Endothelial cell of umbilical vein (primary cell): ENCODE measurements at places on chromosomes 13 and 19. TPM values are rescaled to one million over a fixed set of nuclear protein-coding genes. Genes with fewer than 3 reads are reported as not detected.

Gene PROZ
- total RNA-seq: not detected in 2 replicates

Gene IFNL1
- total RNA-seq: not detected in 2 replicates

Gene CEACAM8
- not detected in 2 replicates for total RNA-seq

DNA sequence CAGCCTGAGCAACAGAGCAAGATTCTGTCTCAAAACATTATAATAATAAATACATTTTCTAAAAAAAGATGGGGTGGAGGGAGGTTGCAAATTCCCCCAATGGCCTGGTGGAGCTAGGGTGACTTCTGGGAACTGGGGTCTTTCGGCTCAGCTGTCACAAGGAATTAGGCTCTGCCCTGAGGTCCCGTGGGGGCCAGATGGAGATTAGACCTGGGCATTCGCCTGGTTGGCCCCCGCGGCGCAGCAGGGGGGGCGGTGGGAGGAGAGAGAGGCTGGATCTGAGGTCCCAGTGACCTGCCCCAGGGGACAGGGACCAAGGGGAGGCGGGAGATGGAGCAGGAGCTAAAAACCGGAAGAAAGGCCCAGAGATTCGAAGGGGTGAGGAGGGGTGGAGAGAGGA lies 14.8 kb downstream of the FUT6 start:
- H3K27me3 ChIP-seq: peaks cover 3% of the 10 kb centered on the region
- DNase-seq: no peak
- H3K4me3 ChIP-seq: no peak overlapping the region
- peaks cover 7% of the 10 kb centered on the region for H3K4me1 ChIP-seq

DNA sequence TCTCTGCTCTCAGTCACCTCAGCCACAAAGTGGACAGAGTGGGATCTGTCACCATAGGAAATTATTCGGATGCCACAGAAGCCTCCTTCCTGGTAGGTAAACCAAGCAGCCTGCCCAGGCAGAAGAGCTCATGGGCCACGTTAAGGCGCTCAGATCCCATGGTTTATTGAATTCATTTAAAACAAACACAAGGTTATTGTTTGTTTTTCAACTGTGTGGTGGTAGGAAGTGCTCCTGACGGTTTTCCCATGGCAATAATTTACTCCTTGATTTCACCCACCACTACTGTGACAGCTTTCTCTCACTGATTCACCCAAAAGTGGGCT lies 14.4 kb downstream of the BCAM start:
- no peak overlapping the region for H3K27ac ChIP-seq
- H3K4me3 ChIP-seq: no peak overlapping the region
- DNase-seq: no peak

GRCh38 chr19:29956855-29957254 lies 14.8 kb downstream of the URI1 start:
- no peaks in the 10 kb centered on the region for H3K36me3 ChIP-seq
- H3K4me1 ChIP-seq: peaks cover 2% of the 10 kb centered on the region
- no peaks in the 10 kb centered on the region for H3K27me3 ChIP-seq
- no peak for DNase-seq
- no peak overlapping the region for H3K4me3 ChIP-seq
- no peak overlapping the region for H3K27ac ChIP-seq

DNA sequence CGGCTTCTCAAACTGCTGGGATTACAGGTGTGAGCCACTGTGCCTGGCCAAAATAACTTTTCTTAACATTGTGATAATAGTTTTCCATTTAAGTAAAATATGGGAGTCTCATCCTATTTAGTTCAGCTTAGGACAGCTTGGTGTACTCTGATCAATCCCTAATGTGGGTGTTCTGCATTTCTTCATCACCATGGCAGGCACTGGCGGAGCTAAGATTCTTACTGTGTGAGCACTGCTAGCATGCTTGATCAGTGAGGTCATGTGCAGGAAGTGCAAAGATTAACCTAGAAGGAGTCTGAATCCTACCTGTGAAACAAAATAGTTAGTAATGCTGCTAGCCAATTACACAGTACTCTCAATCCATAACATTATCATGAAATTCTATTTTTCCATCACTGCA lies 1684.2 kb upstream of the SLC10A2 start:
- H3K27ac ChIP-seq: no peak overlapping the region
- H3K4me3 ChIP-seq: no peak overlapping the region

DNA sequence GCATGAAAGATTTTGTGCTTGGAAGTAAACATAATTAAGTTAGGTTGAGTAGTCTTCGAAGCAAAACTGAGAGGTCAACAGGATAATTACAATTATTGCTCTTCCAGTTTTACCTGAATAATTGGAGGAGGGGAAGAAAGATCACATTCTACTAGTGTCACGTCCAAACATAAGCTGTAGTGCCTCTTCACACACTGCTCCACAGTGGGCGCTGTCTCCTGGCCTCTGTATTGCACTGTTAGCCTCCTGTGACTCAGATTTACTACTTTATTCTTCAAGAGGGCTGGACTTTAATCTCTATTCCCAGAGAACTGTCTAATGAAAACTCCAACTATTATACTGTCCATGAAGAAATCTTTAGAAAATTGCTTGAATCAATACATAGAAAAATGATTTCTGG lies 62.9 kb downstream of the TRPC4 start:
- no peak for DNase-seq
- peaks cover 2% of the 10 kb centered on the region for H3K27me3 ChIP-seq
- H3K4me1 ChIP-seq: no peaks in the 10 kb centered on the region
- no peak overlapping the region for H3K27ac ChIP-seq
- no peaks in the 10 kb centered on the region for H3K36me3 ChIP-seq
- H3K4me3 ChIP-seq: no peak overlapping the region
